RWPE2 (cell line): ENCODE measurements at places on chromosomes 16 and 17.

- H3K27ac ChIP-seq, result no peak overlapping the region
- H3K4me3 ChIP-seq, result no peak overlapping the region
- H3K36me3 ChIP-seq, result no peaks in the 10 kb centered on the region; the same call in 1 of the 2 replicates
- no peak for DNase-seq
- peaks cover 19% of the 10 kb centered on the region for H3K4me1 ChIP-seq
Observed at GRCh38 chr17:80782536-80783427, 208.9 kb upstream of the CHMP6 start.

DNA sequence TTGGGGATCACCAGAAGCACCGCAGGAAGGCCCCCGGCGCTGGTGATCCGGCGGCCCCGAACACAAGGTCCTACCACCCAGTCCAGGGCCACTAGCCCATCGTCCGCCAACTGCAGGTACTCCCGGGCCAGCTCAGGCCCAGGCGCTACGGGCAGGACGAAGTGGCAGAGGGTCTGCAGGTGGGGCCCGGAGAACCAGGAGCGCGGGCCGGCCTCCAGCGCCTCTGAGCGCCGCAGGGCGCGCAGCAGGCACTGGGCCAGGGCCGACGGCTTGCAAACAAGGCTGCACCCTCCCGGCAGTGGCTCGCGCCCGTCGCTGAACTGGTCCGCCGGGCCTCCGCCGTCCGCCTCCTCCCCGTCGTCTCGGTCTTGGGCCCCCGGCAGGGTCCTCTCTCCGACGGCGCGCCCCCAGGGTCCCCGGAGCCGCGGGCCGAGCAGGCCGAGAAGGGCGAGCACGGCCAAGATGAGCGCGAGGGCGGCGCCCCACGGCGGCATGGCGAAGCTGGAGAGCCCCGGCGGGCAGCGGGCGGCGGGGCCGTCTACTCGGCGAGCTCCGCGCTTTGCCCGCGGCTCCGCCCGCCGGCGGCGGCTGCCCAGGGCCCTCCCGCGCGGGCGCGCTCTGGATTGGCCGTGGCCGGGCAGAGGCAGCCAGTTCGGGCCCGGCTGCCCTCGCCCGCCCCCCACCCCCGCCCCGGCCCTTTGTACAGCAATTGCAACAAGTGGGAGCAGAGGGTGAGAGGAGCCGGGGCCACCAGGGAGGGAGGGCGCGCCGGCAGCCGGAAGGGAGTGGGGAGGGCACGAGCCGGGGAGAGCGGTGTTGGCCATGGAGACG is at the start of gene ABHD15:
Gene ABHD15 (minus strand): TSS at position 565 of the 831 bp plus-strand sequence. CDS start 71 bp downstream, at position 494.
- peaks cover 3% of the 10 kb centered on the region for H3K4me1 ChIP-seq
- no peaks in the 10 kb centered on the region; the same call in 1 of the 2 replicates for H3K36me3 ChIP-seq
- H3K27me3 ChIP-seq, result no peaks in the 10 kb centered on the region
- H3K27ac ChIP-seq, result peak within 1 kb of the TSS; percentile 79

DNA sequence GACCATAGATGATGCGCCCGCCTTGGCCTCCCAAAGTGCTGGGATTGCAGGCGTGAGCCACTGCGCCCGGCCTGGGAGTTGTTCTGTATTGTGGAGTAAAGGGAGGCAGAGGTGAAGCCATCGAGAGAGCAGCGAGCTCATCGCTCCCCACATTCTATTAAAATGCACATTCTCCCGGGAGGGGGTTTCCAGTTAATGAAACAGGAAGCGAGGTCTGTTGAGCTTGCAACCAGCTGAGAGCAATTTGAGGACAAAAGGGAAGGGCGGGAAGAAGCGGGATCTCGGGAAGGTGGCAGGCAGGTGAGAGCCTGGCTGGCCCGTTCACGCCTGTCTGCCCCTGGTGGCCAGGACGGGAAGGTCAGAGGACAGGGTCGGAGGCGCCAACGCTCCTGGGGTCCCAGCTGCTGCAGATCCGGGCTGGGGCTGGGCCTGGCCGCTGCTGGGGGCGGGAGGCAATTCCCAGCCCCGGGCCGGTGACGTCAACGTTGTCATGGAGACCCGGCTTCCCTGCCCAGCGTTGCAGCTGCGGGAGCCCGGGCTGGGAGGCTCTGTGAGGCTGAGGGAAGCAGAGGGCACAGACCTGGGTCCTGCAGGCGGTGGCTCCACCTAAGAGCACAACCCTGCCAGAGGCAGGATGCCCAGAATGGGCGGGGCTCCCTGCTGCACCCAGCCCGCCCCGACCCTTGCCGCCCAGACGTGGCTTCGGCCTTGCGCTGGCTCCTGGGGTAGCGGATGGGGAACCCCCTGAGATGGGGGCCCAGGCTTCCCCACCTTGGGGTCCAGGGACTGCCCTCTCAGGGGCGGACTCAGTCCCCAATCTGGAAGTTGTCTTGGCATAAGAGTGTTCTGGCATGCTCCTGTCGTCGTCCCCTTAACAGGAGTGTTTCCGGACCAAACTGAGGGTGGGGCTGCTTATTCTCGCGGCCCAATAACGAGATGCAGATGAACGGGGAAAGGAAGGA is 48.7 kb upstream of the PLCG2 start:
- H3K4me1 ChIP-seq, result peaks cover 3% of the 10 kb centered on the region
- DNase-seq, result no peak
- H3K36me3 ChIP-seq, result no peaks in the 10 kb centered on the region
- no peak overlapping the region for H3K27ac ChIP-seq

- no peak overlapping the region for H3K4me3 ChIP-seq
- no peak overlapping the region for H3K27ac ChIP-seq
- H3K27me3 ChIP-seq, result no peaks in the 10 kb centered on the region
- H3K36me3 ChIP-seq, result peaks cover 4% of the 10 kb centered on the region; the same call in 1 of the 2 replicates
Observed at GRCh38 chr17:6476076-6476809, 32.0 kb downstream of the PIMREG start.

GRCh38 chr16:52271088-52271750 is 275.7 kb downstream of the TOX3 start:
- no peaks in the 10 kb centered on the region for H3K4me1 ChIP-seq
- DNase-seq, result no peak
- no peak overlapping the region for H3K4me3 ChIP-seq
- no peaks in the 10 kb centered on the region for H3K36me3 ChIP-seq
